Right lobe of liver (tissue), 6 donors: ENCODE measurements at places on chromosomes 16 and 17.

DNA sequence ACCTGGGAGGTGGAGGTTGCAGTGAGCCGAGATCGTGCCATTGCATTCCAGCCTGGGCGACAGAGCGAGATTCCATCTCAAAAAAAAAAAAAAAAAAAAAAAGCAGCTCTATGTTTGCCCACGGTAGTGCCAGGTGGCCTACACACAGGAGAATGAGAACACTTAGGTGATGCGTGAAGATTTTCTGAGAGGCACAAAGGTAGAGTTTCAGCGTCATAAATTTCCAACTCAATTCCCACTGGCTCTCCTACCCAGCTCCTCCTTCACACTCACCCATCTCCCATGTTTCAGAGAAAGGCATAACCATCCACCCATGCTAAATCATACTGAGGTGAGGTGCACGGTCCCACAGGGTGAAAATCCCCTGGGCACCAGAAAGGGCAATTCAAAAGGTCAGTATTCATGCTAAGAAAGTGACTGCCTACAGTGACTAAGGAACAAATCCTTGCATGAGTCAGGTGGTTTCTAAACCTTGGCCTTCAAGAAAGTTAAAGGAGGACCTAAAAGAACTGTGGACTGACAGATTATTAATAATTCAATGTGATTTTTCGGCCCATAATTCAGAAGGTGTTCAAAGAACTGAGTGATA is 4.8 kb downstream of the DCAKD start:
- no peak for DNase-seq

GRCh38 chr17:81802048-81802758 is 1.7 kb upstream of the GCGR start:
- DNase-seq, result no peak

GRCh38 chr17:28982131-28982793 is 23.6 kb downstream of the SEZ6 start:
- no peak for DNase-seq

DNA sequence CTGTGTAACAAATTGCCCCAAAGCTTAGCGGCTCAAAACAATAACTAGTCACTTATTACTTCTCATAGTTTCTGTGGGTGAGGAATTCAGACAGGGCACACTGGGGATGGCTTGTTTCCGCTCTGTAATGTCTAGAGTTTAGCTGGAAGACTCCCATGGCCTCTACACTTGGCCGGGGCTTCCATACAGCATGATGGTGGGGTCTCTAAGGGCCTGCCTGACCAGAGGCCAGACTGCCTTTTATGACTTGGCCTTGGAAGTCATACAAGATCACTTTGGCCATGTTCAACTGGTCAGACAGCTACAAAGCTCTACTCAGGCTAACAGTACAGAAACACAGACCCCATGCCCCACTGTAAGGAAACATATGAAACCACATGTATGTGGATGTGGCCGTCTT is 8.2 kb downstream of the GLP2R start:
- DNase-seq, result no peak

DNA sequence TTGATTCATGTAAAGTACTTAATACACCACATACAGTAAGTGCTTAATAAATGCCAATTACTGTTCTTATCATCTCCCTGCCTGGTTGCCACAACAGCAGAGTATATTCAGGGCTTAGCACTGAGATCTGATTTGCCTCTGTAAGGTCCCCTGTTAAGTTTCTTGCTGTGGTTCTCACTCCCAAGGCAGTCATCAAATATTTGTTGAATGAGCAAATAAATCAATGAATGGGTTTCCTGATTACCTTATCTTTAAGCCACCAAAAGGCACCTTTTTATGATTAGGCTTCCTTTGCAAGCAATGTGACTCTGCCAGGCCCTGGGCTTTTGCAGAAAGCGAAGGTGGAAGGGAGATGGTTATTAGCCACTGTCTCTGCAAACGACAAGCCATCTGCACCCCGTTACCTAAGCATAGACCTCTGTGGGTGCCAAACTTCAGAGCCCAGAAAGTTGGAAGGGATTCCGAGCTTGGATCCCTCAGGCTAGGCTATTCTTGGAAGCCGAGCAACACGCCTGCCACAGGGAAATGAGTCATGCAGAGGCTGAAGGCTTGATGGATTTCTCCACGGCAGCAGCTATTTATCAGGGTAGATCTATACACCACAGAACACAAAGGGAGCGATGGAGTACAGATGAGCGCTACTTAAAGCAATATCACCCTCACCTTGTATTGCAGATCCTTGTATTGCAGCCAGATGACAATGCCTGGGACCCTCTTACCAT is 102.0 kb downstream of the GRIN2A start:
- DNase-seq, result no peak

GRCh38 chr16:67230809-67231660 is 4.1 kb downstream of the TMEM208 start:
- DNase-seq, result peak; percentile 78

- no peak for DNase-seq
Observed at GRCh38 chr17:40297511-40297910, 9.8 kb downstream of the CDC6 start.

DNA sequence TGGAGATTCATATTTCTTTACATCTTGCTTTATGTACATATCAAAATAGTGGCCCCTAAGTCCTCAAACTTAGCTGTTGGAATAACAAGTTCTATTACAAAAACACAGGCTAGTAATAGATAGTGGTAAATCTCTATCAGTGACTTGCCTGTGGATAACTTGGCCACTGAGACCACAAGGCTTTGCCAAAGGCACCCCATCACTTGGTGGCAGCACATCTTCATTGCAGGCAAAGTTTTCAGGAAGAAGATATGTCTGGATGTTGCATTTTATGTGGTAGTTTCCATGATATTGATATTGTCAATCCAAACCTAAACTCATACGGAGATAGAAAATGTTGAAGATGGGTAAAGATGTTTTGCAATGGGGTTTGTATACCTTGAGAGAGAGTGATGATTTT is 58.5 kb downstream of the KNOP1 start:
- DNase-seq, result no peak

DNA sequence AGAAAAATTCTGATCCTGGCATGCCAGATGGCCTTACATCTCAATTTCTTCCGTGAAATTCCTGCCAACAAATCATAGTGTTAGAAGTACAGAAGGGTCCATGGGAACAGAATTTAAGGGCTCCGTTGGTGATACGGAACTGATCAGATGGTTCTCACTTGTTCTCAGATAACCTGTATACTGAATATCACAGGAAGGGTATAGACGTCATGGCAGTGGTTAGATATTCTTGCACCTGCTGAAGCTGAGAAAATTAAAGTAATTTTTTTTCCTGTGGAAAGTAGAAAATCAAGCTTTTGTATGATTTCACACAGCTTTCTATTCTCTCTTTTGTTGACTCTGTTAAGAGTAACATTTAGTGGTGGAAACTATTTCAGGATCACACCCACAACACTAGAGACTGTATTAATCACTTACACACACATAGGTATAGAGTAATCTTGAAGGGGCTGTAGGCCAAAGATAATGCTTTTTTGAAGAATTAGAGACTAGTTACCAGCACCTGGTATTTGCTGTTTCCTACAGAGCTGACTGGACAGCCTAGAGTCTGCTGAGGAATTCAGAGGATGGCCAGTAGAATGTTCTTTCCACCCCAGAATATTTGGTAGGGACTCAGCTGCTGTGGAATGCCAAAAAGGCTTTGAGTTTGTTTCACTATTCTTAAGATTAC is 7.5 kb downstream of the TENT4B start:
- DNase-seq, result no peak

DNA sequence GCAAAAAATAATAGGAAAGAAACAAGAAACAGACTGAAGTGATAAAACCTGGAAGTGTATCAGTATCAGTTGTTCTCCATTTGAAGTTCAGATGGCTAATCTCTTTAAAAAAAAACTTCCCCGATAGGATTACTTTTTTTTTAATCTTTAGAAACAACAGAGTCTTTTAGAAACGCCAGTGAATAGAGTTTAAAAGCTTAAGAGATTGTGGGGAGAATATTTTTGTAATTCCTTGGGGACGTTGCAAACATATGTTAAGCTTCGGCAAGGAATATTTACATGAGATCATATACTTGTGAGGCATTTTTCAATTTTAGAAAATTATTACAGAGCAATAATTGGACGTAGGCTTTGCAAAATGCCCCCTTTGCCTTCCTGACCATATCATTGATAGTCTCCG is 13.2 kb downstream of the MAF start:
- no peak for DNase-seq

DNA sequence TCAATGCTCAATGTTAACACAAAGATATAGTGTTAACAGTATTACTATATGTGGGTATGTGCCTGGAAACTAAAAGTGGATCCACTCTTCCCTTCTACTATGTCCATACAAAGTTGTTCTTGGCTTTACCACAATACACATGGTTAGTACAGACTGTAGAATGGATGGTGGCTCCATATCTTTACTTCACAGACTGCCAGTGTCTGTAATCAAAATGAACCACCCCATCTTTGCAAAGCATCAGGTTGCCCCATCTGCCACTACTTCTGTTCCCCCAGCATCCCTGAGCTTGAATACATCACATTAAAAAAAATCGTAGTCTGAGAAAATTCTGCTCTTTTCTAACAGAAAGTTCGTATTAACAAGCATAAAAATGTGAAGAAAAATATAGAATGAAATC is 30.0 kb downstream of the USP32 start:
- no peak for DNase-seq

DNA sequence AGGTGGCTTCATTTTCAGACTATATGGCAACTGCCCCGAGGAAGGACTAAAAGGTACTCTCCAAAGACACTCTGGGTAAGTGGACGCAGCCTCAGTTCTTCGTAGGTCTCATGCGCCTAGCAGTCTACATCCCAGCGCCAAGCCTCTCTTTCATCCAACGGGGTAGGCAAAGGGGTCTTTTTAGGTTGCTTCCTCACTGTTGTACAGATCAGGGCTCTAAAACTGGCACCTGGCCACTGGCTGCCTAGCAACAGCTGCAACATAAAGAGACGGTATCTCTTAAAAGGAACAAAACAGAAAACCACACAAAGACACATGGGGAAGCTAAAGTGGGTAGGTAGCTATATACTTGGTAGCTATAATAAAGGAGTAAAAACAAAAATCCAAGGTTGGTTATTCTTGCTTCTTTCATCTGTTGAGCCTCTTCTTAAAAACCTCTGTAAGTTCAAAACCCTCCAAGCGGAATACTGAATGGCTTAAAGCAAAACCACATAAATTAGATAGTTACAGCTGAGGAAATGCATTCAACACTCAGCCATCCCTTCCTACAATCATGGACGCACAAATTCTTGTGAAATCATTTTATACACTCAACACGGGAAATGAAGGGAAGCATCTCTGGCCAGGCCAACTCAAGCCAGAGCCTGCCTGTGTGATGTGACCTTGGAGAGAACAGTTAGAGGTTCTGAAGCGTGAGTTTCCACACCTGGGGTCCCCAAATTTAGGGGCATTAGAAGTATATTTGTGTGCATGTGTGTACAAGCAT is 22.7 kb downstream of the CYTH1 start:
- no peak for DNase-seq

- DNase-seq, result no peak
Observed at GRCh38 chr16:20923876-20924275, 23.3 kb downstream of the LYRM1 start.

GRCh38 chr16:74305978-74306784 is 9.6 kb downstream of the PSMD7 start:
- no peak for DNase-seq

- DNase-seq, result no peak
Observed at GRCh38 chr17:39178536-39178935, 12.6 kb upstream of the ARL5C start.

- DNase-seq, result no peak
Observed at GRCh38 chr16:55828680-55829079, 4.2 kb downstream of the CES1 start.

DNA sequence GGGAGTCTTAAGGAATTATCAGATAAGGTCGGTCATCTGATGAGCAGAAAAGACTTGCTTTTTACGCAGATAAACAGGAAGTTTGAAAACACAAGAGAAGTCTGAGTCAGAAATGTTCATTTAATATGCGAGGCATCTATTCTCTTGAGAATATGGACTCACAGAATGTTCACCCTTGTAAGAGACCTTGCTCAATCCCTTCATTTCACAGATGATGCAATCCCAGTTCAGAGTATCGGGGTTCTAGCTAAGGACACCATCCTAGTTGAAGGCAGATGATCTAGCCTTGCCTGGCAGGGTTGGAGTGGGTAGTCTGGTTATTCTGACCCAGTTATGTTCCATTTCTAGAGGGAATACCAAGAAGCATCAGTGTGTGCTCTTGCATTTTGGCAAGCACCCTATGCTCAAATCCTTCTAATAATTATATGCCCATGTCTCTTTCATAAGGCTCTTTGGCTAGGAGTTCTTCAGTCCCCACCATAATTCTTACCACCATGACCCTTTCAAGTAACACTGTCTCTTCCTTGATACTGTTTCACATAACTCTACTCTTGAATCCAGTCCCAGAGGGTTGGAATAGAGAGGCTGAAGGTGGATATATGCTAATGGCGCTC is 42.5 kb downstream of the YPEL2 start:
- no peak for DNase-seq

GRCh38 chr16:53090286-53090590 is 35.4 kb downstream of the CHD9 start:
- DNase-seq, result no peak

DNA sequence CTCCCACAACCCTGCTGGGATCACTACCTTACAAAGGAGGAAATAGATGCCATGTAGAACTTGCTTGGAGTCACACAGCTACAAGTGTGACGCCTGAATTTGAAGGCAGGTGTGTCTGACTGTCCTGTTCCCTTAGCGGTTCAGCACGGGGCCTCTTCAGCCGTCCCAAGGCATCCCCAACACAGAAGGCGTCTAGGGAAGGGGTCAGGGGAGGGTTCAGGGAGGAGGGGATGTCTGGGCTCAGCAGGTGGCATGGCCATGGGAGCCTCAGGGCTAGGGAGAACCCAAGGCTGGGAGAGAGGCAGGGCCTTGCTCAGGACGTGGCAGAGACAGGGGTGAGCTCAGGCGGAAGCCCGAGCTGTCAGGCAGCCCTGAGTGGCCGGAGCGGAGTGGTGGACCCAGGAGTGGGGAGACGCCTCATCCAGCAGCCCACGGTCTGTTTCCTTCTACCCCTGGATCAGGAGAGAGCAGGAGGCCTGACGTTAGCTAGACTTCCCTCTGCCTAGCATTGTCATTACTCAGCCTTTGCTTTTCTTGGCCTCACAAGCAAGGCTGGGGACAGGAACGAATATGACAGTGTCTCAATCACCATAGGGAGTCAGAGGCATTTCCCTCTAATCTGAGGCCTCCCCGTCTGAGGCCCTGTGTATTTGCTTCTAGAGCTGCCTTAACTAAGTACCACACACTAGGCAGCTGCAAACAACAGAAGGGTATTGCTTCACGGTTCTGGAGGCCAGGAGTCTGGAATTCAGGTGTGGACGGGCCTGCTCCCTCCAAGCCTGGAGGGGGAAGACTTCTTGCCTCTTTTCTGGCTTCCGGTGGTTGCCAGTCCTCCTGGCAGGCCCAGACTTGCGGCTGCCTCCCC is 31.3 kb upstream of the ANKRD40CL start:
- no peak for DNase-seq

DNA sequence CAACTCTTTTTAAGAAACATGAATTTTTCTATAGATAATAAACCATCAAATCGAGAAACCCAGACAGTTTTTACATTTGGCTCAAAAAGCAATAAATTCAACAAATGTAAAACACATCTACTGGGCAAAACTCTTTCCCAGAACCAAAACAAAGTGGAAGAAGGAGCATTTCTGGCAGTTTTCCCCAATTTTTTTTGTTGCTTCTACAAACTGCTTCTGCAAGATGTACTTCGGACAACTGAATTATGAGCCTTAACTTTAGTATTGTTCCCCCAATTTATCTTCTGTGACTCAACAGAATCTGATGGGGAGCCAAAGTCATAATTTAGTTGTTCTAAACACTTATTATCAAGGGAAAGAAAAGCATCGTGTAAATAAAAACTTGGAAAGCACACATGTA is 1047.2 kb downstream of the CDH11 start:
- no peak for DNase-seq
